Sigmoid colon (tissue), 7 donors: ENCODE measurements at places on chromosomes 2 and 18. TPM values are rescaled to one million over a fixed set of nuclear protein-coding genes. Genes with fewer than 3 reads are reported as not detected.

LMAN2L gene
- 23.2 TPM for total RNA-seq

GPR39 gene
- total RNA-seq = not detected

GALNT14 gene
- not detected for total RNA-seq

DCC gene
- total RNA-seq = 0.36 TPM

CROCC2 gene
- total RNA-seq = not detected

TMEM178A gene
- 1.1 TPM for total RNA-seq

VSNL1 gene
- not detected for total RNA-seq

EGR4 gene
- not detected for total RNA-seq

FAM161A gene
- total RNA-seq = 3.2 TPM

EVX2 gene
- 1.9 TPM for total RNA-seq

SERPINB10 gene
- not detected for total RNA-seq

STK25 gene
- total RNA-seq = 180 TPM

SRBD1 gene
- total RNA-seq = 16.0 TPM

COLEC11 gene
- 2.9 TPM for total RNA-seq

ELOA2 gene
- not detected for total RNA-seq

CDKL4 gene
- 3.3 TPM for total RNA-seq

KIF3C gene
- 12.5 TPM for total RNA-seq

TUBB6 gene
- 298 TPM for total RNA-seq

ANKRD29 gene
- total RNA-seq = 31.0 TPM

SESTD1 gene
- 31.0 TPM for total RNA-seq

CYTIP gene
- total RNA-seq = 4.3 TPM

SLC9A4 gene
- not detected for total RNA-seq

CAD gene
- total RNA-seq = 12.8 TPM

UGT1A4 gene
- total RNA-seq = not detected
